Stimulated activated CD8-positive, alpha-beta memory T cell treated with anti-CD3 and anti-CD28 coated beads, Interleukin-15, amount 100 ng/mL, for 4 hours (primary cell): ENCODE measurements at places on chromosomes 5 and 9.

- DNase-seq, result no peak
These were observed 403.5 kb upstream of the TYRP1 start for GRCh38 chr9:12289711-12290110.

- no peak for DNase-seq
These were observed 6.9 kb downstream of the GSN start for GRCh38 chr9:121274851-121275250.

DNA sequence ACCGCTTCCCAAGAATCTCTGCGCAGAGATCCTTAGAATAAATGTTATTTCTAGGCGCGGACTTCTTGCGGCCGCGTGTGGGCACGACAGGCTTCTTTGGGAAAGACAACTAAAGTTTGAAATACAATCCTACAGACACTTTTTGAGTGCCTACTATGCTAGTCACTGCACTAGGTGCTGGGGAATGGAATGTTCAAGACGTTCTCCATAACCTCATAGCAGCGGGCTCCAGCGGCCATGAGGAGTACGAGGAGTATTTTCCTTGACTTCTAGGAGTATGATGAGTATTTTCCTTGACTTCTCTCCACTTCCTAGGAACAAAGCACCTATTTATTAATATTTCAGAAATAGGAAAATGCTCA, 636 bp upstream of the PWWP2A start:
- DNase-seq, result no peak

GRCh38 chr5:8184455-8185063, 315.6 kb downstream of the MTRR start:
- no peak for DNase-seq

- DNase-seq, result no peak
These were observed 57.2 kb downstream of the KCNN2 start for GRCh38 chr5:114419067-114419388.

DNA sequence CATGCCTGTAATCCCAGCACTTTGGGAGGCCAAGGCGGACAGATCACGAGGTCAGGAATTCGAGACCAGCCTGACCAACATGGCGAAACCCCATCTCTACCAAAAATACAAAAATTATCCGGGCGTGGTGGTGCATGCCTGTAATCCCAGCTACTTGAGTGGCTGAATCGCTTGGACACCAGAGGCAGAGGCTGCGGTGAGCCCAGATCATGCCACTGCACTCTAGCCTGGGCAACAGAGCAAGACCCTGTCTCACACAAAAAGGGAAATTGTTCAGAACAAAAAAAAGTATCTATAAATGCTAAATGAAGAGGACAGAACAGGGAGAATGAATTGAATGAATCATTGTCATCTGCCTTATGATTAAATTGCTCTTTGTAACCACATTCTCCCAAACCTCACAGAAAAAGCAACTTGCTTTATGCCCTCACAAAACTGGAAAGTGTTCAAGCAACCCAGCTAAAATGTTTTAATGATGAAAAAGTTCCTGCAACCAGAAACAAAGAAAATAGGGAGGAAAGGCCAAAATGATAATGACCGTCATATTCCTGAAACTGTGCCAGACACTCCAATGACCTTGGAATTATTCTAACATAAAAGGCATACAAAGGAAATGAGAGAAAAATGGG, 83.7 kb downstream of the SERINC5 start:
- DNase-seq, result no peak

DNA sequence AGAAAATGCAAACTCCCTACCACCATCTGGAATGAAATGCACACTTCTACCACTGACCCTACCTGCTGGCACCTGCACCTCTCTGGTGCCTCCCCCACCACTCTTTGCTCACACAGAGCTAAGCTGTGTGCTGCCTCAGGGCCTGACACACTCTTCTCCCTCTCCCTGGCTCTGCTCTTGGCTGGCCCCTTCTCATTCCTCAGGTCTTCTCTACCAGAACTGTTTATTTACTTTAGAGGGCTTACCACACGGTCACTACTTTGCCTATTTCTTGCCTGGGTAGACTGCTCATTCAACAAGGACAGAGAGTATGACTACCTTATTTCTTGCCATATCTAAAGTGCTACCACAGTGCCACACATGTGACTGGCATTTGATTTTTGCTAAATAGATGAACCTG, 3.3 kb downstream of the REEP5 start:
- no peak for DNase-seq

DNA sequence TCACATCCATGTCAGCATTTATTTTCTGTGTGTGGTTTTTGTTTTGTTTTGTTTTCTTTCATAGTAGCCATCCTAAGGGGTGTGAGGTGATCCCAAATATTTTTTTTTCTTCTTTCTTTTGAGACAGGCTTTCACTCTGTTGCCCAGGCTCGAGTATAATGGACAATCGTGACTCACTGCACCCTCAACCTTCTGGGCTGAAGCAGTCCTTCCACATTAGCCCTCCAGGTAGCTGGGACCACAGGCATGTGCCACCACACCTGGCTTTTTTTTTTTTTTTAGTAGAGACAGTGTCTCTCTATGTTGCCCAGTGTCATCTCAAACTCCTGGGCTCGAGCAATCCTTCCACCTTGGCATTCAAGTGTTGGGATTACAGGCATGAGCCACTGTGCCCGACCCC, 59.1 kb downstream of the CDC42SE2 start:
- no peak for DNase-seq

- no peak for DNase-seq
These were observed 187.6 kb upstream of the GRAMD2B start for GRCh38 chr5:126235628-126236027.

DNA sequence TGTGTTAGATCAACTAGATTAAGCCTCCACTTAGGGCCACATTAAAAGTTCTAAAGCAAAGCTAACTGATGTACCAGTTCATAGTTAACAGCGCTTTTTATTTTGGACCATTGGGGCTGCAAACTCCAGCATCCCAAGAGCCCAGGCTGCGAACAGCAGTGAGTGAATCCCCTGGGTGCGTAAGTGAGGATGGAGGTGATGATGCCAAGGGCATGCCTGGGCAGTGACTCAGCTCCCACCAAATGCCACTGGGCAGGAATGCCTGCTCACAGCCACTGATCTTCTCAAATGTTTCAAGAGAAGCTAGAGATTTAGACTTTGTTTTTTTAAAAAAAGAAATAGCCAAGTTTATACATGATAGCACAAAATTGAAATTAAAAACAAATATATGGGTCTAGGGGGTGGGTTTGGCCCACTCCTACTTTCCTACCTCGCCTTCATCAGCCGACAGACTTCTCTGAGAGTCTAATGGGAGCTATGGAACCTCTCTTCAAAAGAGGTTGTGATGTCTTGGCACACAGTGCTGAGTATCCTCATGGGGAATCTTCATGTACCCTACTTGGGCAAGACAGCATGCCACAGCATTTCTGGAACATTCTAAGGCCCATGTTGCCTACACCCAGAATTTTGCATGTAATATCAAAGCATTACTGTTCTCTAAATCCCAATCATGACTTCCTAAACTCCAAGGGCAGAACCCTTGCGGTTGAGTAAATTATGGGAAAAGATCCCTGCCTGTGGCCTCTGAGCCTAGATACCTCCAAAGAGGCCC, 398.1 kb downstream of the EBF1 start:
- no peak for DNase-seq

DNA sequence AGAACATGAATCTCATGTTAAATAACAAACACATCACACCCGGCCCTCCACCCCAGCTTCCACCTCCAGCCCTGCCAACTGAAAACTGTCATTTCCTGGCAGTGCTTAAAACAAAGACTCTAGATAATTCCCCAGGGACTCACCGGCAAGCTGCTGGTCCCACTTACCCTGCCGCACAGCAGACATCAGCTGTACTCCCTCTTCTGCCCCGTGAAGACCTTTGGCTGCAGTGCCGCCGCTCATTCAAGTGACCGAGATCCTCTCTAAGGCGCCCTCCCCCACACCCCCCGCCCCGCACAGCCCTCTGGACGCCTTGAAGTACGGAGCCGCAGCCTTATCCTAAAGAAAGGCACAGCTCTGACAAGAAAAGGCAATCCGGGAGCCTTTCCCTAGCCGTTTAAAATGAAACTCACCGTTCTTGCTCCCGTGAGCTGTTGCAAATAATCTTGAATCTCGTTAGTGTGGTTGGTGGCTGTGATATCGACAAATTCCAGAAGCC, 434 bp downstream of the GLRX start:
- DNase-seq, result no peak

DNA sequence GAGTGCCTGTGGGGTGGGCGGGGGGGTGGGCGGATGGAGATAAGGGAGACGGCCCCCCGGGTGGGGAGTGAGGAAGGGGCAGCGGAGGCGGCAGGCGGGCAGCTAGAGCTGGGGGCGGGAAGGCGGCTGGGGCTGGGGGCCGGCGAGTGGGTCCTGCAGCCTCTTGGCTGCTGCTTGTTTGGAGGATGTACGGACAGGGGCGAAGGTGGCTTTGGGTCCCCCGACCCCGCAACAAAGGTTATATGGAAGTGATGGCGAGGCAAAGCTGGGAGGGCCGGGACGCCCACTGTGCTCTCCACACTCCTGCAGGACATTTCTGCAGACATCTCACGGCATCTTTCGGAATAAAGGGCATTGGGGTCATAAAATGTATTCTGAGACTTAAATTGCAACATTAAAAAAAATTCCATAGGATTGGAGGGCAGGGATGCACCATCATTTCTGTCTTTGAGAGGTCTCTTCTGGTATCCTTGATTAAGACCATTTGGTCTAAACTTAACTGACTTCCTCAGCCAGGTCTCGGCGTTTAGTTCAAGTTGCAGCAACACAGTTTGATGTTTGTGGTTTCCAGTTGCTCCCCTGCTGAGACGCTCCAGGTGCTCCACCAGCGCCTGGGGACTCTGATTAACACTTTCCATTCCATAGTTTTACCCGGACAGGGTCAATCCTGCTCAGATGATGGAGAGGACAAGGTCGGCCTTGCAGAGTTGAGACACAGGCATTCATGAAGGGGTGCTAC, 101.6 kb upstream of the SSBP2 start:
- DNase-seq, result no peak

- DNase-seq, result no peak
These were observed 290.0 kb downstream of the NR3C1 start for GRCh38 chr5:143113461-143113860.

DNA sequence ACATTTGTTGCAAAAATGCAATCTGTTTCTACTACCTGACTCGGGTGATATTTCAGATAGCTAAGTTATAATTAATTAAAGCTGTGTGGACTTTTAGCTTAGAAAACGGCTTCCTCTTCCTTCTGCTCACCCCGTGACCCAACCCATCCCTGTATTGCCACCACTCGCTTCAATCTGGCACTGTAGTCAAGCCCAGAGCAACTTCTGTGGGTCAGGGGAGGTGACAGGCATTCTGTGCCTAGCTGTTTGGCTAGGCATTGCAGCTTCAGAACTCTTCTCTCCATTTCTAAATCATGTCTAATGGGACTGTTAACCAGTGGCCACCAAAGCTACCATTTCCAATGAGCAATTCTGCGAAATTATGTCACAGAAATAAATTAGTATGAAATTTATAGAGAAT, 179.7 kb upstream of the TLX3 start:
- no peak for DNase-seq

DNA sequence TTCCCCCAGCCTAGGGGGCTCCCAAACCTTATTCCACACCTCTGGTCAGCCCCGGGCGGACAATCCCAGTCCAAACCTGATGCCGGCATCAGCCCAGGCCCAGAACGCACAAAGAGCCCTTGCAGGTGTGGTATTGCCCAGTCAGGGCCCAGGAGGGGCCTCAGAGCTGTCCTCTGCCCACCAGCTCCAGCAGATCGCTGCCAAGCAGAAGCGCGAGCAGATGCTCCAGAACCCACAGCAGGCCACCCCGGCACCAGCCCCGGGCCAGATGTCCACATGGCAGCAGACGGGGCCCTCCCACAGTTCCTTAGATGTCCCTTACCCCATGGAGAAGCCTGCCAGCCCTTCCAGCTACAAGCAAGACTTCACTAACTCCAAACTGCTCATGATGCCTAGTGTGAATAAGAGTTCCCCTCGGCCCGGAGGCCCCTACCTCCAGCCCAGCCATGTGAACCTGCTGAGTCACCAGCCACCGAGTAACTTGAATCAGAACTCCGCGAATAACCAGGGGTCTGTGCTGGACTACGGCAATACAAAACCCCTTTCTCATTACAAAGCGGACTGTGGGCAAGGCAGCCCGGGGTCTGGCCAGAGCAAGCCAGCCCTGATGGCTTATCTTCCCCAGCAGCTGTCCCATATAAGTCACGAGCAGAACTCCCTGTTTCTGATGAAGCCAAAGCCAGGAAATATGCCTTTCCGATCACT, 27.6 kb upstream of the LTC4S start:
- DNase-seq, result no peak

DNA sequence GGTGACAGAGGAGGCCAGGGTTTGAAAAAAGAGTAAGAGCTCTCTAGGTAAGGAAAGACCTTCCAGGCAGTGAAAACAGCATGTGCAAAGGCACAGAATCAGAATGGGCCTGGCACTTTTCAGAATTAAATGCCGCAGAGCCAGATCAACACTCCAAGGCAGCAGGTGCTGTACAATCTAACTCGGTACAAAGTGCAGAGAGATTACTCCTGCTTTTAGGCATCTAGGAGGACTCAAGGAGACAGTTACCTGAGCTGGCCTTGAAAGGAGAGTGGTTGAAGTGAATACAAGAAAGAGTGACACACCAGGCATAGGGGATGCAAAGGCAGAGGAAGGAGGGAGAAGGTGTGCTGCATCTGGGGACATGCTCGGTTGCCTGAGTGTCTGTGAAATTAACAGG, 21.5 kb downstream of the HRH2 start:
- no peak for DNase-seq

DNA sequence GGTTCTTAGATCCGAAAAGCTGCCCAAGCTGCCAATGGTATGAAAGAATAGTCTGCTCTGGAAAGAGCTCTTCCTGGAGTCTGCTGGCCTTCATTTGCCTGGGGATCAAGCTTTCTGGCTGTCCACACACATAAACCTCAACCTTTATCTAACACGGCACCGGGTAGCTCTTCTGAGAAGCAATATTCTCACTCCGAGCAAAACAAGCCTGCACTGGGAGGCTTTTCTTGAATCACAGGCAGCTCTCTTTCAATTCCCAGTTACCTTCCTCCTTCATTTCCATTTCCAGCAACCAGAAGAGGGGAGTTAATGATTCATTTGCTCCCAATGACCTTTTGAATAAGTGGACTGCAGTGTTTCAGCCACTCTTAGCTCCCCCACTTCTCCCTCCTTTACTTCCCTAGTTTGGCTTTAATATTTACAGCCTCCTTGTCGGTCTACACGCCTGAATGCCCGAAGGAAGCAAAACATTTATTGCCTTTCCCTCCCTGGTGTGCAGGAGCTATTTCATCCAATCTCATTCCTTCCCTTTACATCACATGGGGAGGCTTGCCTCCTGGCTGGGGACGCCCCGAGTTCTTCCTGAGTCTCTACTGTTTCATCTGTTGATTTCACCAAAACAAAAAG, 187.1 kb downstream of the ARHGEF28 start:
- no peak for DNase-seq
